ENCODE measurements at places on chromosomes 11 and 22. TPM values are rescaled to one million over a fixed set of nuclear protein-coding genes. Genes with fewer than 3 reads are reported as not detected.

LARGE1 gene
- total RNA-seq, result 67.7 TPM

TEX12 gene
- total RNA-seq, result 0.80 TPM

OSBP2 gene
- total RNA-seq, result 3.4 TPM

KLHL35 gene
- 0.25 TPM for total RNA-seq

APOA5 gene
- not detected for total RNA-seq

MAPK8IP1 gene
- 1.6 TPM for total RNA-seq

MUC5AC gene
- 0.63 TPM for total RNA-seq

VSIG2 gene
- total RNA-seq, result 78.6 TPM

FAM181B gene
- total RNA-seq, result not detected

SPCS2 gene
- total RNA-seq, result 160 TPM

SUSD2 gene
- 1.3 TPM for total RNA-seq

SEC14L6 gene
- total RNA-seq, result not detected

CYB5R2 gene
- total RNA-seq, result 7.0 TPM

C2CD3 gene
- total RNA-seq, result 32.1 TPM

NXPE1 gene
- 139 TPM for total RNA-seq

GRAP2 gene
- 3.4 TPM for total RNA-seq

GRCh38 chr11:68806931-68807844 is 34.5 kb downstream of the CPT1A start:
- DNase-seq, result no peak

GRCh38 chr11:71385091-71385490 is 63.1 kb downstream of the DHCR7 start:
- DNase-seq, result no peak

DNA sequence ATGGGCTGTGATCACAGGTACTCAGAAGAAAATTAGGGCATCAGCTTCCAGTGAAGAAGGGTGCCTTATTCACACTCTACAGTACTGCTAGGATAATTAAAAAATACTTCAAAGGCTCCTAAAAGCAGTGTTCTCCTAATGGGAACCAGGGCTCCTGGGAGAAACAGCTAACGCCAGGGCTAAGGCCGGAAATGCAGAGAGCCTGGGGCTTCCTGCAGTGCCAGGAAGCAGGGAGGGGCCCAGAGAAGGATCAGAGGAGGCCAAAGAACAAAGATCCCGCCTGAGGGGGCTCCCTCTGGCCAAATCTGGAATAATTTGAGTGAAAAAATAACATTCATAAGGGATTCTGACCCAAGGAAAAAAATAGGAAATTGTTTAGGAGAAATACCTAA is 27.5 kb downstream of the TOLLIP start:
- DNase-seq, result no peak

DNA sequence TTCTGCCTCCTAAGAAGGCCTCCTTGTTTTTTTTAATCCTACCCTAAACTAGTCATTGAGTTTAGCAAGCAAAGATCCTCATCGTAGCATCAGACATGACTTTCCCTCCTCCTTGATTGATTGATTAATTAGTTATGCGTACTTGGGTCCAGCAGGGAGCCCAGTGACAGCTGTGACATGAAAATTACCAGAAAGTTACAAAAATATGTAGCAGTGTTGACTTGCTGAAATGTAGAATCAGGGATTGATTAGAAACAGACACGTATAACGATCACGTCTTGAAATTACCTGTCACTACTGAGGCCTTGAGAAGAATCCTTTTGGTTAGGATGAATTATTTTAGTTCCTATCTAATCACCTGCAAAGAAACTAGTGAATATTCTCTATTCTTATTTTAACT is 167.4 kb upstream of the MPPED2 start:
- DNase-seq, result no peak

DNA sequence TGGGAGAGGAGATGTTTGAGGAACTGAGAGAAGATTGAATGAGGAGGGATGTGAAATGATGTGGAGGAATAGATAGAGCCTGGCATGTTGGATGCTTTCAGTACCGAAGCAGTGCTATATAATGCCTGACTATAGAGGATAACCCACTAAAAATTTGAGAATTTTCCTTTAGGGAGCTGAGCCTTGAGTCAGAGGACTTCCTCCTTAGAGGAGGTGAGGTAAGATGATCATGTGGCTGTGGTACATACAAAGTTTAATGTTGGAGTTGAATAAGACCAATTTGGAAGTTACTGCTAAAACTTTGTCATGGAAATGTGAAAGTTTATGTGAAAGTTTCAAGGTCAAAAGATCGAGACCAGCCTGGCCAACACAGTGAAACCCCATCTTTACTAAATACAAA is 66.9 kb downstream of the YAP1 start:
- DNase-seq, result no peak

DNA sequence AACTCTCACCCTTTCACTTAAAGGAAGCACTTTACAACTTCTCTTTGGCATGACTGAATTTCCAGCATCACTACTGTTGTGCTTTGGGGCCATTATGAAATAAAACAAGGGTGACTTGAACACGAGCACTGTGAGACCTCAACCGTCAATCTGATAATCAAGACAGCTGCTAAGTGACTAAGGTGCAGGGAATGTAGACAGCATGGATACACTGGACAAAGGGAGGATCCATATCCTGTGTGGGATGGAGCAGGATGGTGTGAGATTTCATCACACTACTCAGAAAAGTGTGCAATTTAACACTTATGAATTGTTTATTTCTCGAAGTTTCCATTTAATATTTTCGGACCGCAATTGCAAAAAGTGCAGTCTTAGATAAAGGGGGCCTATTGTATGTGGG is 16.1 kb upstream of the EXPH5 start:
- no peak for DNase-seq

GRCh38 chr11:89504270-89504669 is 13.1 kb upstream of the NOX4 start:
- no peak for DNase-seq

- no peak for DNase-seq
These were observed 524.0 kb upstream of the LRRC4C start for GRCh38 chr11:41983475-41983874.

GRCh38 chr11:3195251-3196160 is 23.1 kb downstream of the MRGPRG start:
- DNase-seq, result peak; percentile 30

- DNase-seq, result peak; percentile 90
These were observed 430.4 kb downstream of the TBC1D22A start for GRCh38 chr22:47192651-47193437.

DNA sequence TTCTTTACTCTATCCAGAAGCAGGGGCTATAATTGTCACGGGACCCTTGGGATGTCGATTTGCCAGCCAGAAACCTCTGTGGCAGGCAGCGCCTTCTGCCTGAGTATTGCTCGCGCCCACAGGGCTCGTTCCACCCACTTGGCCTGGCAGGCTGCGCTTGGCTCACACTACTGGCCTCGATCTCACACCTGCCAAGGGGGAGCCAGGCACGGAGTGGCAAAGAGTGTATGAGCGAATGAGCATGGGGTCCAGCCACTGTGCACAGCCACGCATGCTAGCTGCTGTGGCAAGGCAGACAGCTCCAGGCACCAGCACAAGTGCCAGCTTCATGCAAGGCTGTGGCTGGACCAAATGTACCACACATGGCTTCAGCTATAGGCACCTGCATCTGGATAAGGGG is 599.8 kb downstream of the DLG2 start:
- no peak for DNase-seq

GRCh38 chr11:9568854-9569587 is 4.4 kb upstream of the WEE1 start:
- DNase-seq, result peak; percentile 72

- DNase-seq, result no peak
These were observed 22.7 kb upstream of the CECR2 start for GRCh38 chr22:17346578-17346977.

GRCh38 chr22:39309364-39309861 is 10.0 kb downstream of the RPL3 start:
- DNase-seq, result no peak

DNA sequence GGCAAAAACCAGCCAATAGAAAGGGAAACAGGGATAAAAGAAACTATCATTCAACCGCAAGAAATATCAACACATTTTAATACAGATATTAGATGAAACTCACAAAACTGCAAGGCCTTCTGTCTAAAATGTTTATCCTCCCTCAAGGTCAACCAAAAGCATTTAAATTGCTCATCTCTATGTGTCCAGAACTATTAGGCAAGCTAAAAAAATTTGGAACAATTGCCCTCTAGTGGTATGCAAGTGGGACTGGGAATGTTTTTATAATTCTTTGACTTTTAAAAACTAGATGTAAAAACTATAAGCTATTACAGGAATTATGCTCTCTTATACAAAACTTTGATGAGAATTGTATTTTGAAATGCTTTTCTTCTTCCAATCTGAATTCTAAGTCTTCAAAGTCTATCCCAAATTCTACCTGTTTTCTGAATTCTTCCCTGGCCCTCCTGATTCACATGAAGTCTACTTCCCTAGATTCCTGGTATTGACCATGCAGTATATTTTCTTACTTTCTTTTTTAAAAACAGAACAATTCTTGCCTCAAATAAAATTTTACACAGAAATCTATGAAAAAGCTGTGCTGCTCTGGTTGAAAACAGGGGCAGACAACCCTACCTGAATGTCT is 4.9 kb downstream of the CWC15 start:
- DNase-seq, result no peak

GRCh38 chr11:61797263-61797944 is 4.7 kb downstream of the FEN1 start:
- peak; percentile 92 for DNase-seq

DNA sequence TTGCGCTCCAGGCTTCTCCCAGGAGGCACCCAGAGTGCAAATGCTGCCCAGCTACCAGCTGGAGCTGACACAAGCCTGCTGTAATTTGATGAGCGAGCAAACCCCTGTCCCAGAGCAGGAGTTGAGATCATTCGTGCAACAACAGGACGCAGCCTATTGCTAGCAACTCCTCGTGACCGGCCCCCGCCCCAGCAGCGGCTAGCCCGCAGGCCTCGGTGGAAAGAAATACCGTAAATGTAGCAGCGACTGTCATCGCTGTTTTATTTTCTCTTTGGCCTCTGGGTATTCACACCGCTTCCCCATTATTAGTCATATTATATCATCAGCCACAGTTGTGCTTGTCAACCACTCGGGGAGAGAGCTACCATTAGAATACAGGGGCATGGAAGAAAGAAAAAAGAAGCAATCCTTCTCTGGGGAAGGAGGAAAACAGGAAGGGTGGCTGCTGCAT is 59.2 kb upstream of the ATXN10 start:
- DNase-seq, result no peak

DNA sequence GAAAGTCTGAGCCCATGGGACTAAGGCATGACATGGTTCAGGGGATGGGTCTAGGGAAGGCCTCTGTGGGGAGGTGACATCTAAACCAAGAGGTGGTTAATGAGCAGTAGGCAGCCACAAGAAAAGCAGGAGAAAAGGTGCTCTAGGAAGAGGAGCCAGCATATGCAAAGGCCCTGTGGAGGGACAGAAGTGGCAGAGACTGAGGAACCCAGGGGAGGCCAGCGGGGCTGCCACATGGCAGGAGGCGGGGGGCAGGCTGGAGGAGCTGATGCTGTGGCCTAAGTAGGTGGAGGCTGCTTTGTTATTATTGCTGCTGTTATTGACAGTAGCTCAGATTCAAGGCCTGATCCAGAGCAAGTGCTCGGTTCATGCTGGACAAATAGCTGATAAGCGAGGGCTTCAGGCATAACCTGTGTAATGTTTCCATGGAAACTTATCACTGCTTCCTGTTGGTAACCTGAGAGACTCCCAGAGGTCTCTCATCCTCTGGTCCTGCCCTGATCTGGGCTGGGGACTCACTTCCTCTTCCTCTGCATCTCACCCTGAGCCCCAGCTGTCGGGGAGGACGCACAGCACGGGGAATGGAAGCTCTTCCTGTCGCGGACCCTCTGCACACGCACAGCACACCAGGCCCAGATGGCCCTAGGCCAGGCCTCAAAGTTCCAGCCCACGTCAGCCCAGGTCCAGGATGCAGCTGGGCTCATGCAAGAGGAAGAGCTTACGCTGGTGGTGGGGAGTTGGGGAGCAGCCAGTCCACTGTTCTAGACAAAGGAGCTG is 75.2 kb upstream of the TP53I11 start:
- DNase-seq, result peak; percentile 33

DNA sequence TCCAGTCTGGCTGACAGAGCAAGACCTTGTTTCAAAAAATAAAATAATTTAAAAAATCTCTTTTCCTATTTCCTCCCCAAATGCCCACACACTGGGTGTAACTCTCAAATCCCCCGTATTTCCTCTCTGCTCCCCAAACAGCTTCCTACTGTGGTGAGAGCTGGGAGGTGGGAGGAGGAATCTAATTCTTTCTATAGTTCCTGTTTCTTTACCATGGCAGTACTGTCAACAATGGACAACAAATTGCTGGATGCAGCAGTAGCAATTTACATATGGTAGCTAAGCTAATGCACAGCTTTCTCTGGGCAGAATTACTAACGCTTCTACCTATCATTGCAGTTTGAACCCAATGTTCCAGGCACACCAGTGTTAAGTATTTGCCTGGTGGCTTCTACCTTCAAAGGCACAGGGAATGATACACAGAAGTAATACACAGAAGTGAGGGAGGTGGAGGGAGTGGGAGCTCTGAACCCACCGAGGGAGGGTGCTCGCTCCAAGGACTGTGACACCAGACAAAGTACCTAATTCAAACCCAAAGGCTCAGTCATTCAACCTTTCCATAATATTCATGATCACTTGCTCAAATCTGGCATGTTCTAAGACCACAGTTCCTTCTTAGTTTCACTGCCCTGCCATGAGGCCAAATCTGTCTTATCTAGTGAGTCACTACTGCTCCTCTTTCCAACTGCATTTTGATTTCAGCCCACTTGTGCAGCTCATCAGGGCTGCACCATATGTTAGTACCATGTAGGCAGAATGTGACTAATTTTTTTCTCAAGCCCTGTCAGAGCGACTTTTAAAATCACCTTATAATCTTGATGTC is 37.9 kb downstream of the CELF1 start:
- DNase-seq, result no peak

GRCh38 chr11:15217416-15217815 is 102.7 kb downstream of the INSC start:
- DNase-seq, result no peak

DNA sequence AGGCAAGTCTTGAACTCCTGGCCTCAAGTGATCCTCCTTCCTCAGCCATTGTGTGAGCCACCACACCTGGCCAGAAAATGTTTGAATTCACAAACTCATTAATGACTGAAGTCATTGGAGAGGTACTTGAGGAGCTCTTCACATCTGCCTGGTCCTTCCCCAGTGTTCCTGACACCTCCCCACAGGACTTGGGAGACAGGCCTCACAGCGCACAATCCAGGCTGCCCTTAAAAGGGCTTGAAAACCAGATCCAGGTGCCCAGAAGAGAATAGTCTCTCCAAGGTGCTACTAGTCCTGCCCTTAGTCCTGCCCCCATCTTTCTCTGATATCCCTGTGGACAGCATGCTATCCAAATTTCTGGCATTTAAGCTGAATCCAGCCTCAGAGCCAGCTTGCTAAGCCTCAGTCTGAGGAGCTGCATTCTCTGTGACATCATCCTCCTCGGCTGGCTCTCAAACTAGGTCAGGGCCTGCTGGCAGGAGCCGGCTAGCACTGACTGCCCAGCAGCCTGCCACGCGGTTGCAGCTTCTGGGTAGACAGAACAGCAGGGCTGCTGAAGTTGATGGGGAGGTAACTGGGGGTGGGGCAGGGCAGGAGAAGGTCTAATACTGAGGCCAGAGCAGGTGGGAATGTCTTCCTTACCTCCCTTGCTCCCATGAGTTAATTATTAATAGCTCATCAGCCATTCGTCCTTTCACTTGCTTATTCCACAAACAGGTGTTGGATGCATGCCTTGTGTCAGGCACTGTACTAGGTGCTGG is 35.3 kb upstream of the NECTIN1 start:
- DNase-seq, result no peak

Data from mucosa of descending colon (tissue), 3 donors.